ENCODE measurements at places on chromosomes 6 and 20.

- no peak for DNase-seq
Observed at GRCh38 chr6:27280064-27280539, 32.0 kb downstream of the POM121L2 start.

- DNase-seq: no peak
Observed at GRCh38 chr6:119541132-119541905, 191.8 kb upstream of the MAN1A1 start.

GRCh38 chr20:36601540-36601939 is 4.0 kb upstream of the RAB5IF start:
- DNase-seq: no peak

DNA sequence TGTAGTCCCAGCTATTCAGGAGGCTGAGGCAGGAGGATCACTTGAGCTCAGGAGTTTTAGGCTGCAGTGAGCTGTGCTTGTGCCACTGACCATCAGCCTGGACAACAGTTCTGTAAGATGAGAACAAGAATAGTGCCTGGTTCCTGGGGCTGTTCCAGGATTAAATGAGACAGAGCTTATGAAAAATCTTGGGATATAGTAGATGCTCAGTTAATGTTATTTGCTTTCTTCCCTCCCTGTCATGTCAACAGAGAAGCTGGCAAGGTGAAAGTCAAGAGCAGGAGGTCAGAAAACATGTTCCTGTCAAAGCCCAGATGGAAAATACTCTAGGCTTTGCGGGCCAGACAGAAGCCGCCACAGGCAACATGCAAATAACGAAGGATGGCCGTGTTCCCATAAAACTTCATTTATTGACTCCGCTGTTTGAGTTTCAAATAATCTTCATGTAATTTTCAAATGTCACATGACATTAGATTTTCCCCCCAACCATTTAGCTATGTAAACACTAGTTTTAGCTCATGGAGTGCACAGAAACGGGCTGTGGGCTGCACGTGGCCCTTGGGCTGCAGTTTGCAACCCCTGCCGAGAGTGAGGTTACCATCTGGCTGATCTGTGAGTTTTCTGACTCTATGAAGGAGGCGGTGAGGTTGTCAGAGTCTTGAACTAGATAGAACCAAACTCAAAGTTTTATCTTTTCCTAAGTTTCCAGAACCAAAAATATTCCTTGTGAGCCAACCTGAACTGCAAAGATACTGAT is 63.4 kb upstream of the PMEPA1 start:
- no peak for DNase-seq

- DNase-seq: no peak
Observed at GRCh38 chr6:87407901-87408720, at the start of gene CFAP206. Gene CFAP206 (plus strand): TSS chr6:87407972. CDS start chr6:87409840, 1,868 bp downstream.

- no peak for DNase-seq
Observed at GRCh38 chr20:21509079-21509596, 4.7 kb downstream of the NKX2-2 start.

GRCh38 chr6:132730560-132730959 is 16.7 kb upstream of the VNN1 start:
- DNase-seq: no peak

DNA sequence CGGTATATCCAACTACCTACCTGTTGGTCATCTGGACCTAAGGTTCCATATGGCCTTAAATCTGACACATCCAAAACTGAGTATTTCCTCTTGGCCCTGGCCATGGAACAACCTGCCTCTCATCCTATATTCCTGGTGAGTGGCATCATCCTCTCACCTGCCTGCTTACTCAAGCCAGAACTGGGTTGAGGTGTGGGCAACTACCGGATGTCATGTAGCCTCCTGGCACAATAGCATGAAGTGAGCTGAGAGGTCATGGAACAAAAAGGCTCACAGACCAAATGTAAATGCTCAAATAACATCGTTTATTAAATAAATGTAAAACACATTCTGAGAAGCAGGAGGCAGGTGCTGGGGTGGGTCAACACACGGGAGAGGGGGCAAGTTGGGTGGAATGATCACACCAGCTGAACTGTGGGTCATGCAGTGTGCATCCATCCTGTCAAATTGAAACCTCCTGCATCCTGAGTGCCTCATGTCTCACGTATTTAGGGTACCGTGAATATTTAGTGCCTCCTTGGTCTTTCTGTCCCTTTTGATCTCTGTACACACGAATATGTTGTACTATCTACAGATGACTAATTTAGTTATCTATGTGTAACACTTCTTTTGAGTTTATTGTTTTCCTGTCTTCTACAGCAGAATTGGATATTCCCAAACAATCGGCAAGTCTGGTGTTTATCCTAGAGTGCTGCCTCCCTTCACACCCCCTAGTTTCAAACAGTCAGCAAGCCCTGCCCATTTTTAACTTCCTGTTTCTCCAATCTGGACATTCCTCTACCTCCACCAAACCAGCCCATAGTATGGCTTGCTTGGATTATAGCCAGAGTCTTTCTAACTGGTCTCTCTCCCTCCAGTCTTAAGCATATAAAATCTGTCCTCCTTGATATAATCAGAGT is 7.9 kb upstream of the POU5F1 start:
- DNase-seq: no peak

GRCh38 chr20:45547206-45547770 is at the start of gene EPPIN:
Gene EPPIN (minus strand): TSS chr20:45547401. CDS start chr20:45547357, 44 bp downstream.
- no peak for DNase-seq

DNA sequence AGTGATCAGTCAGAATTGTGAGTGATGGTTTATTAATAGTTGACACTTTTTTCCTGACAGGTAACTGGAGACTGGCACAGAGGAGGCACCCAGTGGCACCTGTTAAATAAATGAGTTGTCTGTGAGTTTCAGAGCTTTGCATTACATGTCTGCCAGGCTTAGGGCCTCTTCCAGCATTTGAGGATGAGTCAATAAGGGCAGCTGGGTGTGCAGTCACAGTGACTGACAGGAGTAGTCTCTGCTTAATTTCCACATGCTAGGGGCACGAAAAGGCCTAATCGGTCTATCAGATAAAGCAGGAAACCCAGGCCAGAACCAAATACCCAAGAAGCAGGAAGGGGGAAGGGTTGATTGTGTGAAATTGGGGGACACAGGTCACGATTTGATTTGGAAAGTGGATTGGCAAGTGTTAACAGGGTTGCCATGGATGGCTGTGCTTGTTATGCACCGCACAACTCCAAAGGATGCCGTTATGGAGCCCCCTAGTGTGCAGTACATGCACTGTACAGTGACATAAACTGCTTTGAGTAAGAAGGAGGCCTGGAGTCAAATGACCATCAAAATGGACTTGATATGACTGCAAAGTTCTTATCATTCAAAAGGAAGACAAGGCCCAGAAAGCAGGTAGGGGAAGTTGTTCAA is 111.9 kb upstream of the GGTLC1 start:
- DNase-seq: no peak
